ENCODE measurements at places on chromosomes 6 and 20.

DNA sequence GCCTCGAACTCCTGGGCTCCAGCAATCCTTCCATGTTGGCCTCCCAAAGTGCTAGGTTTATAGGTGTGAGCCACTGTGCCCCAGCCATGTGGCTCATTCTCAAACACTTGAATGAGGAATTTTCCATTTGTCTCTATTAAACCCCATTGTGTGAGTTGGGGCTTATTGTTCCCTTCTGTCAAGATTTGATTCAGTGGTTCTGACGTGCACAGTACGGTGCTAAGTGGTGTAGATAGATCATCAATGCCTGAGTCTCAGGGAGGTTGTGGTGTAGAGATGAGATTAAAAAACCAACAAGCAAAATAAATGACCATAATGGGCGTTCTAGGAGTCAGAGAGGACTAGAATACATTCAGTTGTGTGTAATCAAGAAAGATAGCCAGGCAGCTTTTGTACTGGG lies 335.6 kb downstream of the PRL start:
- DNase-seq = no peak

DNA sequence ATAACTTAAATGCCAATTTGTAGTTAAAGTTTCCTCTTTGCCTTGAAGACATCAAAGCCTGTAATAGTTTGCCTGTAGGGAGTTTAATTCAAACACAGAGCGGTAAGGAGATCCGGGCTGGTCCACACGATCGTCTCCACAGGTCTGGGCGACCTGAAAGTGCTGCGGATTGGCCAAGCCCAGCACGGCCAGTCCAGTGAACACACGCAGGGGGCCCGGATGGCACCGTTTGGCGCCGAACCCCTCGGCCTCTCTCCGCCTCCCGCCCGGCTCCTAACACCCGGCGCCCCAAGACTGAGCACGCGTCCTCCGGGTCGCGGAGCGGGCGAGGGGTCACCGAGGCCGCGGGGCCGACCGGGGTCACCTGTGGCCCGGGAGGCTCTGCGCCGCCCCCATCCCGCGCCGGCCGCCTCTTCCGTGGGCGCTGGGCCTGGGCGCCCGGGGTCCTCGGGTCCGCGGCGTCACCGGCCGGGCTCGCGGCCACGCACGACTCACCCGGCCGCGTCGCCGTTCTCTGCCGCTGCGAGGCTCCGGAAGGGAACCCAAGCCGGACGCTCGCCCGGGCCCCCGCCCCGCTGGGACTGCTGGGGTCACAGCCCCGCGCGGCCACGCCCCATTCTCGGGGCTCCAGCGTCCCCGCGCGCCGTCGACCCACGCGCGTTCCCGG lies 481 bp downstream of the SERPINB6 start:
- no peak for DNase-seq

- DNase-seq = no peak
These were observed 104.9 kb downstream of the ARHGAP18 start for GRCh38 chr6:129605095-129605494.

- DNase-seq = no peak
These were observed 479.7 kb downstream of the TBC1D32 start for GRCh38 chr6:120854583-120854982.

GRCh38 chr6:139628270-139628669 lies 253.8 kb upstream of the CITED2 start:
- DNase-seq = no peak

DNA sequence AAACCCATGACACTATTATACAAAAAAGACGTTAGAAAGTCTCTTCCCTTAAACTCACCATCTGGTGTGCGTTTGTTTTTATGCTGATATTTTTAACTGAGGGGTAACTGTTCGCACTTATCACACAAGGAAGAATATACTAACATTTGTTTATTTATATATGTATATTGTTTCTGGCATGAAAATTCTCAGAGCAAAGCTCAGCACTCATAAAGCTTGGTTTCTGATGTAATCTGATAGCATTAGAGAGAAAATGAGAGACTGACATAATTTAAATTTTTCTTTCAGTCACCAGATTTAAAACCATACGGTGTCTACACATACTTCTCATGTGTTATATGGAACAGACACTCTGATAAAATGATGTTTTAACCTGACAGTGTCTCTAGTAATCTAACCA lies 6.9 kb downstream of the BLOC1S5 start:
- DNase-seq = no peak

DNA sequence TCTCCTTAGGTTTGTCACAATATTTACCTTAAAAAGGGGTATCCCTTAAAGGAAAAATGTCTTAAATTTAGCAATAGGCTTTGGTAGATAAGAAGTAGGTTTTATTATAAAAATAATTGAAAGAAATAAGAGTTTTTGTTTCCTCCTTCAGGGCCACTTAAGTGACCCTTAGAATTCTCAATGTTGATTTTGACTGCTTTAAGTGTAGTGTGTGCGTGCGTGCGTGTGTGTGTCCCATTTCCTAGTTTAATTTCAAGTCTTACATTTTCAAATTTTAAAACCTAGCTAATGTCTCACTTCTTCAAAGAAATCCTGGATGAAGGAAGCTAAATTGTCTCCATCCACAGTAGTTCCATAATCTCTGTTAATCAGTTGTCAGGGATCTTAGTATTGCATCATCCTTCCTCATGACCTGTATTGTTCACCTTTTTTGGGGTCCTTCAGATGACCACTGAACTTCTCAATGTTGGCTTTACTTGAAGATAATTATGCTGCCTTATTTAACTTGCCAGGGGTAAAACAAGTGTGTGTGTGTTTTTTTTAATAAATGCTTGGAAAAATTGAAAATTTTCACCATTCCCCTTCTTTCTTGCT lies 50.7 kb upstream of the TFB1M start:
- DNase-seq = no peak

- DNase-seq = no peak
These were observed 82.8 kb downstream of the SASH1 start for GRCh38 chr6:148425443-148425842.

DNA sequence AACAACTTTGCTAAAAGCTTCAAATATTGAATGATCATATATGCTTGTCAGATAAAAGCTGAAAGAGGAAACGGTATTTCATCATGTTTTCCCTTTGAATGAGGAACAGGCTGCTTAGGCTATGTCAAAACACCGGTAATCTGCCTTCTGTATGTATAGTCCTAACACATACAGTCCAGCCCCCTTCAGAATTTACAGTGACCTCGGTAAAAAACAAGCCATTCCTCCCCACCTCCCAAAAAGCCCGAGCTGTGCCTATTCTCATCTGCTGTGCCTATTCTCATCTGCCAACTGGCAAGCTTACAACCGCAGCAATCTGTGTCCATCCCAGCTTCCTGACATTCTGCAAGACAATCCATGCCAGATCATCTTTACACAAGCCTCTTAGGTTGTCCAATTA lies 26.8 kb upstream of the UBE2J1 start:
- no peak for DNase-seq

GRCh38 chr6:46420921-46421638 lies 70.2 kb downstream of the RCAN2 start:
- DNase-seq = no peak

GRCh38 chr20:51854921-51855320 lies 52.6 kb upstream of the SALL4 start:
- no peak for DNase-seq

GRCh38 chr20:47748823-47749222 lies 36.5 kb downstream of the SULF2 start:
- no peak for DNase-seq

GRCh38 chr6:119535332-119535731 lies 185.8 kb upstream of the MAN1A1 start:
- DNase-seq = no peak

DNA sequence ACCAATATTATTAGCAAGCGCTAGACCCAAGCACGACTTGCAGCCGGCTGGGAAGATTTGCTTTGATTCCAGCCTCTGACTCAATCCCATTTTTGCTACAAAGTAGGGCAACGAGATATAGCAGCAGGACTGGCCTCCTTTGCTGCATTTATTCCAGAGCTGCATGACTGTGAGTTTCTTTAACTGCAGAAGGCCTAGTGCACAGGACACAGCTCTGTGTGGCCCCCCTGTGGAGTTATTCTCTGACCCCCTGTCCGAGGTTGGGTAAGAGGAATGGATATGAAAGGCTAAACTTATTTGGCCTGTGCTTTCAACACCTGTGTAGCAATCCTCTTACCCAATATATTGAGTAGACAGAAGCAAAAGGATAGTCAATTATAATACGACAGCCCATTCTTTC lies 133.3 kb upstream of the SPTLC3 start:
- no peak for DNase-seq

GRCh38 chr20:63531686-63532448 lies 5.3 kb downstream of the PTK6 start:
- no peak for DNase-seq

- DNase-seq = no peak
These were observed 279.0 kb upstream of the ID4 start for GRCh38 chr6:19558201-19558600.

DNA sequence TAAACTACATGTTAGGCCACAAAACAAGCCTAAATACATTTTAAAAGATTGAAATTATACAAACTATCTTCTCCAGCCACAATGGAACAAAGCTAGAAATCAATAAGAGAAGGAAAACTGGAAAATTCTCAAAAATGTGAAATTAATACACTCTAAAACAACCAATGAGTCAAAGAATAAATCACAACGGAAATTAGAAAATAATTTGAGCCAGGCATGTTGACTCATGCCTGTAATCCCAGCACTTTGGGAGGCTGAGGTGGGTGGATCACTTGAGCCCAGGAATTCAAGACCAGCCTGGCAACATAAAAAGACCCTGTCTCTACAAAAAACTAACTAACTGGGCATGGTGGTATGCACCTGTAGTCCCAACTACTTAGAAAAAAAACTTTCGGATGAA lies 6.3 kb upstream of the WFDC13 start:
- DNase-seq = no peak

DNA sequence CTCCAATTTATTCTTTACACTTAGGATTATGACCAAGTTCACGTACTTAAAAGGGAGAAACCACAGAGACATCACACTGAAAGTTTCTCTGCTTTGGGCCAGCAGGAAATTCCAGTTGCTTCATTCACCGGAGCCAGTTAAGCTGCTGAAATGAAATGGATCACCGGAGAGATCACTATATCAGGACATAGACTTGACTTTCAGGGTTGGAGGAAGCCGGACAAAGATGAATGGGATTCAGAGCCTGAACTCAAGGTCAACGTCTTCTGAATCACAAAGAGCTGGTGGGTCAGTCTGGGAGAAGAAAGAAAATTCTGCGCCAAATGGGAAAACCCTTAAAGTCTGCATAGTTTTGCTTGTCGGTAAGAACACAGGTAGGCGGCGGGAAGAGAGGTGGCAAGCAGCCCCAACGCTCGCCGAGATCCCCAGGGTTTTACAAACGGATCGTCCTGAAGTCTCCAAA lies 81.9 kb upstream of the CCDC28A start:
- DNase-seq = no peak

DNA sequence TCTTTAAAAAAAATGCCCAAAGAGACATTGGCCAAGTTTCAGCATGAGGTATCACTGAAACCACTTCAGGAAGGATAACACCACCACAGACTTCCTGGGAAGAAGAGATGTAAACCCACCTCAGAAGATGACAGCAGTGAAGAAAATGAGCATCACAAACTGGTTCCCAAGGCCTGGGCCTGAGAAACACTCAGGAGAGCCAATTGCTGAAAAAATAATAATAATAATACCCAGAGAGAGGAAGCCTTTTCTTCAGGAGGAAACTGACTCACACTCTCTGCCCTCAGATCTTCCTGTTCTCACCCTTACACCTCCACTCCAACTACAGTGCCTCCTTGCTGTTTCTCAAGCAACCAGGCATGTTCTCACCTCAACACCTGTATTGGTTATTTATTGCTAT lies 68.1 kb upstream of the MAFB start:
- DNase-seq = no peak

- DNase-seq = no peak
These were observed 53.1 kb upstream of the SLC32A1 start for GRCh38 chr20:38671186-38671585.

- DNase-seq = no peak
These were observed 30.6 kb downstream of the MOCS1 start for GRCh38 chr6:39903656-39904055.

DNA sequence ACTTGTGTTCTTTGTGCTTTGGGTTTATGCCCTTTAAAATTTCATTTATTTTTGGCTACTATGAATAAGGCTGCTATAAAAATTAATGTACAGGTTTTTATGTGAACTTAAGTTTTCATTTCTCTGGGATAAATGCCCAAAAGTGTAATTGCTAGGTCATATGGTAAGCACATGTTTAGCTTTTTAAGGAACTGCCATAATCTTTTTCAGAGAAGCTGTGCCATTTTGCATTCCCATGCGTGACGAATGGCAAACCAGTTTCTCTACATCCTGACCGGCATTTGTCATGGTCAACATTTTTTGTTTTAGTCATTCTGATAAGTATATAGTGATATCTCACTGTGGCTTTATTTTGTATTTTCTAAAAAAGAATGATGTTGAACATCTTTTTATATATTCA lies 236.0 kb upstream of the SGK1 start:
- no peak for DNase-seq

DNA sequence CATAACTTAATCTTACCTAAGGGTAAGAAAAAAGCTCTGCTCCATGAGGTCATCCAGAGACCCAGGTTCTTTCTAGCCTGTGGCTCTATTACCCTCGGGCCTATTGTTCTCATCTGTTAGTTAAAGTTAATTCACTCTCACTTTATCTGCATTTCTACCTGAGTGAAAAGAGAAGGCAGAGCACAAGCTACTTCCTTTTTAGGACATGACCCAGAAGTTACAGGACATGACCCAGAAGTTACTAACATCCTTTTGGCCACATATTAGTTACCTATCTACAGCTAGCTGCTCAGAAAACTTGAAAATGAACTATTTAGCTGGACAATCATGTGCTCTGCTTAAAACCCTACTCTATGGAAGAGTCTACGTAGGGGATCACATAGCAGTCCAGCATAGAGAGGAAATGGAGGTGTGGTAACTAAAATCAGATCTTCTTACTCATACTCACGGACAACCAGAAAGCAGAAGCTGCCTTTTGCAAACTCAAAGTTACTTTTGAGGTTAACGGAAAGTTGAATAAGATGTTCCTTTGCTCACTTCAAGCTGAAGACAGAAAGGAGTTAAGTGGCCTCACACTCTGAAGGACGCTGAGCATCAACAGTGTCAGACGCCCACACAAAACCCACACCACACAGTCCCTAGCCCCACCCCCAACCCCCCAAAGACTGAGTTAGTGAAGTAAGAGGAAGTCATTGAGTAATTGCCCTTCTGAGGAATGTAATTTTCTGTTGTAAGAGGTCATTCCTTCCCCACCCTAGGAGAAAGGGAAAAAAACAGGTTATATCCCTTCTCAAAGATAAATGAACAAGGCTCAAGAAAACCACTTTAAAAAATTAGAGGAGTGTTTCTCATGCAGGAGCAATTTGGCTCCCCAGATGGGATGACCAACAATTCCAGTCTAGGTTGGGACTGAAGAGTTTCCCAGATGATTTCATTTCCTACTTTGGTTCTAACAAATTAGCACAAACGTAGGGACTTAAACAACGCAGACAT lies 45.9 kb upstream of the TAB2 start:
- DNase-seq = no peak

DNA sequence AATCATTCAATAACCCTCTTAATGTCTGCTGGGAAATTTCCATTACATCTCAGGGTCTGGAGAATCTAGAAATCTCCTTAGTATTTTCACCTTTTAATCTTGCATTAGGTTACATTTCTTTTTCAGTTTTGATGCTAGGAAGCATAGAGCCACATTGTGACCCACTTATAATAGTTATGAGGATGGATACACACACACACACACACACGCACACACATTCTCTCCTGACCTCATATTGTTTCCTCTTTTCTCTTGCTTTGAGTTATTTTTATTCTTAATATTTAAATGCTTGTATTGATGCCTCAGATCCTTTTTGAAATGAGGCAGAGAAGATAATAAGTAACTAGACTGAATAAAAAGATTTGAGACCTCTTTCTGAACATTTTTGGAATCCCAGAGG lies 128.4 kb downstream of the KLHL32 start:
- no peak for DNase-seq
